Stimulated activated CD4-positive, alpha-beta T cell treated with anti-CD3 and anti-CD28 coated beads, Interleukin-15, amount 100 ng/mL, for 1 hour (primary cell): ENCODE measurements at places on chromosomes 5 and 9.

DNA sequence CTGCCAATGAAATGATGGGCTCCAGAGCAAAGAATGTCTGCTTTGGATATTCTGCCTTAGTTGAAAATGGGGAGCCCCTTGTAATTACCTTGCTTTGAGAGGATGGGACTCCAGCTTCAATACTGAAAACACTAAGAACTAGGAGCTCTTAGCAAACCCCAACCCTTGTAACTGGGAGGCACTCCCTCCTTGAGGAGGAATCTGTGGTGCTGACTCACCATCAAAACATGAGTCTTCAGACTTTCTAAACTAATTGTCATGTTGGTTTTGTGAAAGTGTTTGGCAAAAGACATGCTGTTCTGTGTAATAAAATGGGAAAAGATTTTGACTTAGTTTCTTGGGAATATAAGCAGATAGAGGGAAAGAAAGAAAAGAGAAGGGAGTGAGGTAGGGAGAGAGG is 91.9 kb upstream of the PTPRD start:
- no peak for DNase-seq

DNA sequence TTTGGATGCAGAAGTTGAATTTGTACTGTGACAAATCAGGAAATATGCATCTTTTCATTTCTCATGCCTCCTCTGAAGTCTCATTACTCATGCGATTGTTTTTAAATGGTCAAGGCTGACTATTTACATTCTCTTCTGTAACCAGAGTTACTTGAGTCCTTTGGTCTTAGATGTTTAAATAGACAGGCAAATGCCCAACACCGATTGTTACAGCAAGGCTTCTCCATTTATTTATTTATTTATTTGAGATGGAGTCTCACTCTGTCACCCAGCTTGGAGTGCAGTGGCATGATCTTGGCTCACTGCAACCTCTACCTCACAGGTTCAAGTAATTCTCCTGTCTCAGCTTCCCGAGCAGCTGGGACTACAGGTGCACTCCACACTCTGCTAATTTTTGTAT is 72.7 kb upstream of the SLC28A3 start:
- DNase-seq, result no peak

DNA sequence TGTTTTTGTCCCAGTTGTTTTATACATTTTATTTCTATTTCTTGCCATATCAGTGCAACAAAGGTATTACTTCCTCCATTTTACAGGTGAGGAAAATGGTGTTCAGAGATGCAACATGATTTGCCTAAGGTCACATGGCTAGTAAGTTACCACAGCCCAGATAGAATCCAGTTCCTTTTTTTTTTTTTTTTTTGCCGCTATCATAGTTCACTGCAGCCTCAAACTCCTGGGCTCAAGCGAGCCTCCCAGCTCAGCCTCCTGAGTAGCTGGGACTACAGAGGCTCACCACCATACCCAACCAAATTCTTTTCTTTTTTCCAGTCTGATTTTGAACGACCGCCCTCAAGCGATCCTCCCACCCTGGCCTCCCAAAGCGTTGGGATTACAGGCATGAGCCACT is 480 bp upstream of the CCDC69 start:
- DNase-seq, result no peak

DNA sequence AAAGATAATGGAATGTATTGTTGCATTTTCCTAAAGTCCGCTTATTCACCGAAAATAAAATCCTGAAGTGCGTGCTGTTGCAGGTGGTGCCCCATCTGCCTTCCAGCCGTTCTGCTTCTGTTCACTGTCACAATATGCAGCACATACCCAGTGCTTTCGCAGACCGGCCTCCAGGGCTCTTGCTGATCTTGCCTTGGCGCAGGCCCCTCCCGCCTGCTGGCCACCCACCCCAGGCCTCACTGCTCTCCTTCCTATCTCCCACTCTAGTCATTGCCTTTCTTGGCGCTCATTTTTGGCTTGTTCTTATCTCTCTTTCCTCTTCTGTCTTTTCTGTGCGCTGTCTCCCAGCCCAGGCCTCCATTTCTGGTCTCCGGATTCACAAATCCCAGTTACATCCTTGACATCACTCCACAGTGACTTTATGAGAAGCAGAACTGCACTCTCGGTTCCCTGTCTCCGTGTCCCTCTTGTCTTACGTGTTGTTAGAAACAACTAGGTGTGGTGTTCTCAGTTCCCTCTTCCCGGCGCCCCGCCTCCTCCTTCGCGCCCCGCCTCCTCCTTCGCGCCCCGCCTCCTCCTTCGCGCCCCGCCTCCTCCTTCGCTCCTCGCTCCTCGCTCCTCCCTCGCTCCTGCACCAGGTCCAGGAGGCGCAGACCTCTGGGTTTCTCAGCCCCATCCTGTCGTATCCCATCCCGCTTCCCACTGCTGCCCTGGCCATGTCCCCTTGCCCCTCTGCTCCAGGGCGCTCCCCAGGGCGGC is 201.7 kb upstream of the OTULINL start:
- DNase-seq, result no peak

- no peak for DNase-seq
Measured at GRCh38 chr5:38737976-38738375, 107.8 kb upstream of the OSMR start.

GRCh38 chr9:79129865-79130480 is 441.8 kb upstream of the TLE4 start:
- no peak for DNase-seq

- no peak for DNase-seq
Measured at GRCh38 chr9:117231012-117231411, 183.8 kb downstream of the ASTN2 start.

GRCh38 chr5:97986069-97986468 is 787.4 kb upstream of the RGMB start:
- DNase-seq, result no peak

DNA sequence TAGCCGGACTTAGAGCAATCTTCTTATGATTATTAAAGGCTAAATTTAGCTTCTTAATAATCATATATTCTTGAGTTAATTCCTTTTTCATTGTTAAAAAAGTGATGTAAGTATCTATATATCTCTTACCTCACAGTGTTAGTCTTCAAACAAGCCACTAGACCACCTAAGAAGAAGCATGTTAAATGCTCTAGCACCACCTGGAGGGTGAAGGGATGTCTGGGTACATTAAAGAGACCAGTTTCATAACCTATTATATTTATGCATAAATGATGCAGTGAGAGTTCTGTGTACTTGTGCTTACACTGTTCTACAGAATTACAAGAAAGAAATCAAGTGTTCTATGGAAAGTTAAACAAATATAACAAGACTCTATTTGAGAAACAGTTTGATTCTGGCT is 55.9 kb upstream of the SLCO6A1 start:
- DNase-seq, result no peak

DNA sequence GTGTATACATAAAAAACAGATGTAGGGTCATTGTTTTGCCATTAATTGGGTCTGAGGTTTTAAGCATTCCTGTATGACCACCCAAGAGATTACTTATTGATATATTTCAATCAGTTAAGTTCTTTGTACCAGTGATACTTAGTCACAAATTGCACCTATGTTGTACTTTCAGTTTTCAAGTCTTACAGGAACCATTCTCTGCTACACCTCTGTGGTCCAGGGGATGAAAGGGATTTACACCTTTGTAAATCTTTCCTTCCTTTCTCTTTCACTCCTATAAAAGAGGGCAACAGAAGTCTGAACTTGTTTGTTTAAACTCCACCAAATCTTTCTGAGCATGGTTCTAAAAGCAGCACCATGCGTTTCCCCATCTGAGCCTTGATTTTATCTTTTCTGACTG is 86.1 kb downstream of the DEPDC1B start:
- DNase-seq, result no peak

- no peak for DNase-seq
Measured at GRCh38 chr5:135208903-135209721, 175.1 kb upstream of the PITX1 start.

- DNase-seq, result no peak
Measured at GRCh38 chr5:134370311-134370870, 978 bp upstream of the UBE2B start.

- no peak for DNase-seq
Measured at GRCh38 chr9:72681283-72681630, 159.8 kb downstream of the TMC1 start.

DNA sequence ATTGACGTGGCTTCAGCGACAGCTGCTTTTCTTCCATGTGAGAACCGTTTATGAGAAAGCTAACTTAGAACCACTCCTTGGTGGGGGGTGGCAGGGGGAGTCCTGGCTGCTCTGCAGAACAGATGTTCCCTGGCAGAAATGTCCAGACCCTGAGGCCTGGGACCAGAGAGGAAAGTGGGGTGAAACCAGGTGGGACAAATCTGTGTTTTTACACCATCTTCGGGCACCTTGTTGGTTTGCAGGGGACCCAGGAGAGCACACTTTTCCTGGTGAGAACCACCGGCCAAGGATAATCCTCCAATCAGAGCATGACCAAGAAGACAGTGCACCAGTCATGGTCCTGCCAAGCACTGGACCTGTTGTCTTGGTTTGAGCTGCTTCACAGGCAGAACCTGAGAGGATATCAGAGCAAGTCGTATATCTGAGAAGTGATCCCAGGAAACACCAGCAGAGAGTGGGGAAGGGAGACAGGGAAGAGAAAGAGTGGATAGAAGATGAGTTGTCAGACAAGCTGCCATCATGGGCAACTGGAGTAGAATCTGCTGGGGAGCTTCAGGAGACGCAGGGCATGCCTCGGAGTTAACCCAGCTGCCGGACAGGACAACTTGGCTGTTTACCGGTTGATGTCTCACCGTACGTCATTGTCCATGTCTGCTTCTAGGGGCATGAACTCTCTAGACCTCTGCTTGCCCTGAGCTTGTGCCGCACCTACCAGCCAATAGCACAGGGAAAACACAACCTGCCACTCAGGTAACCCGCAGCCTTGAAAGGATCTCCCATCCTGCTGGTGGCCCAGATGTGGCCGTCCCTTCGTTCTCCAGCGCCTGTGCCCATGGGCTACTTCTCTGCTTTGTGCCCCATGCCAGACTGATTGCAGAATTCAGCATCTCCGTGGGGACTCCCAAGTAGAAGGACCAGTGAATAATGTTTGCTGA is 178.4 kb upstream of the MVB12B start:
- DNase-seq, result no peak

- no peak for DNase-seq
Measured at GRCh38 chr5:39905356-39905755, 480.6 kb upstream of the DAB2 start.

DNA sequence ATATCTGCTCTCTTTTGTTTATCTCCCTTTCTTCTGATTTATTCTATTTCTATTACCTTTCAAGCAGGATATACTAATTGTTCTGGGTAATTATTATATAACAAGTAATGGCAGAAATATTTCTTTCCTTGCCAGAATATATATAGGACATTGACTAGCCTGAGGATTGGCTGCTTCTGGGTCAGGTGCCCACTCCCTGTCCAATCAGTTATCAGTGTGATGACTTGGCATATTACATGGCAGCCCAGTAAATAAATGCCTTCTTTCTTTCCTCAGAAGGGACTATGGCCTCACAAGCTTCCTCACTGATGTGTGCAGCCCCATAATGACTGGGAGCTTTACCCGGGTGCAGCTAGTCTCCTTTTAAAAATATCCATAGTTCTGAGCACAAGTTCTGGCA is 301.1 kb downstream of the EFNA5 start:
- DNase-seq, result no peak

DNA sequence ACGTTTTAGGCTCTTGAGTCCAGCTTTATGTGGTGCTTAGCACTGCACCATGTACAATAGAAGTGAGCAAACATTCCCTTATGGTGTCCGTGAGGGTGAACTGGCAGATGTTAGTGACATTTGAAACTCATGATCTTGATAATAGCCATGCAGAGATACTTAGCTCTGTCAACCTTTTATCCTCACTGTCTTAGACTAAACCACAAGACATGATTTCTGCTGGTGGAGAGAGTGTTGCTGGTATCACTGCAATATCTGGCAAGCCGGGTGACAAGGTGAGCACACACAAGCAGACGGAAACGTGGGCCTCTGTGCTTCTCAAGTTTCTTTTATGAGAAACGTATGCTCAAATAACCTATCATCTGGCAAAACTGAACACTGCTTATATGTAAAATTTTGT is 68.4 kb downstream of the CAST start:
- DNase-seq, result no peak

DNA sequence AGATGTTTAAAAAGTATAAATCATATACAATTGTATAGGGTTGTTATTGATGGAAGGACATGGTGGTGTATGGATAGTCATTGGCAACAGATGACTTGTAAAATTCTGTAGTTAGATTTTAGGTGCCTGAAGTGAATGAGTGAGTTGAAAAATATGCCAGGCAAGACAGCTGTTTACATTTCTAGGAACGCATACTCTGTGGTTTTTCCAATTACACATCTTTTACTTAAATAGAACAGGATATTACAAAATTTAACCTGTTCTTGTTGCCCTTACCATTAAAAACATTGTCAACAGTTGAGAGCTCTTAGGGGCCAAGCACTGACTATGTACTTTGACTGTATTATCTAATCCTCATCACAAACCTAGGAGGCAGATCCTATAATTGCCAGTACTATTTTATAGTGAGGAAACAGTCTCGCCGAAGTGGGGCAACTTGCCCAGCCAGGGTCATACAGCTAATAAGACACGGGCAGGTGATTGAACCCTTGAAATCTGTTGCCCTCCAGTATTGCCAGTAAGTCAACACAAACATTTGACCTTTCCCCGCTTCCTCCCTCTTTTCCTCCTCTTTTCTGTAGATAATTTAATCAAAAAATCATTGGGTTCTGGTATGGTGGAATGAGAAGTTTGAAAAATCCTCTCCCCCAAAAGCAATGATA is 88.6 kb downstream of the MACROH2A1 start:
- DNase-seq, result no peak

GRCh38 chr5:124734574-124735168 is 11.8 kb downstream of the ZNF608 start:
- DNase-seq, result no peak
